ENCODE measurements at places on chromosomes 7 and 10.

- DNase-seq = no peak
Observed at GRCh38 chr10:30751678-30752331, 122.3 kb upstream of the LYZL2 start.

GRCh38 chr7:919114-919442, 35.4 kb downstream of the ADAP1 start:
- no peak for DNase-seq

- DNase-seq = no peak
Observed at GRCh38 chr7:84923348-84923747, 263.5 kb downstream of the SEMA3D start.

GRCh38 chr10:13106387-13107045, 6.6 kb downstream of the OPTN start:
- no peak for DNase-seq

DNA sequence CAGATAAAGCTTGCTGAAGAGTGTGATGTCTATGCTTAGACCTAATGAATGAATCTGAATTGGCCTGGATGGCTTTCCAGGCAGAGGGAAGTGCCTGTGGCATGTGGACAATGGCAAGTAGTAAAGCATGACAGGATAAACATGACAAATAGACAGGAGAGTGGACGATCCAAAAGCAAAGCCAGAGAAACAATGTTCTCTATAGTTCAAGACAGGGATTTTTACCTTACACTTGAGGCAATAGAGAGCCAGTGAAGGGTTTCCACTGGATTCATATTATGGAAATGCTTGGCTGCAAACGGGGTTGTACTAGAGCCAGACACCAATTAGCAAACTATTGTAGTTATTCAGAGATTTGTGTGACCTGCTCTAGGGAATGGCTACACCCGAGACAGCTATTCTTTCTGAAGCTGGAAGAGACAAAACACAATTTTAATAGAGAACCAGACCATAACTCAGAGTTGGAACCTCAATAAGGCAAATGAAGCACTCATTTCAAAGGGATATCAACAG, 2.3 kb downstream of the AGMO start:
- no peak for DNase-seq

- DNase-seq = peak; percentile 50
Observed at GRCh38 chr10:91891125-91892001, 17.9 kb downstream of the FGFBP3 start.

GRCh38 chr10:31607481-31607880, 288.5 kb downstream of the ZEB1 start:
- DNase-seq = no peak

DNA sequence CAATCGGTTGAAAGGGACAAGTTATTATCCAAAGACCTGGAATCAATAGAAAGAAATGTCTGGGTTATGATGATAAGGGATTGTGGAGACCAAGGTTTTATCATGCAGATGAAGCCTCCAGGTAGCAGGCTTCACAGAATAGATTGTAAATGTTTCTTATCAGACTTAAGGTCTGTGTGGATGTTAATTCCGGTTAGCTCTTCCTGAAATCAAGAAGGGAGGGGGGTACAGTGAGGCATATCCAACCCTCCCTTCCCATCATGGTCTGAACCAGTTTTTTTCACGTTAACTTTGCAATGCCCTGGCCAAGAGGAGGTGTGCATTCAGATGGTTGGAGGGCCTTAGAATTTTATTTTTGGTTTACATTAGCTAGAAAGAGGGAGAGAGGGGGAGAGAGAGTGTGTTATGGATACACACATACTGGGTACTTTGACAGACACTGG, 9.8 kb upstream of the LRRC61 start:
- no peak for DNase-seq

DNA sequence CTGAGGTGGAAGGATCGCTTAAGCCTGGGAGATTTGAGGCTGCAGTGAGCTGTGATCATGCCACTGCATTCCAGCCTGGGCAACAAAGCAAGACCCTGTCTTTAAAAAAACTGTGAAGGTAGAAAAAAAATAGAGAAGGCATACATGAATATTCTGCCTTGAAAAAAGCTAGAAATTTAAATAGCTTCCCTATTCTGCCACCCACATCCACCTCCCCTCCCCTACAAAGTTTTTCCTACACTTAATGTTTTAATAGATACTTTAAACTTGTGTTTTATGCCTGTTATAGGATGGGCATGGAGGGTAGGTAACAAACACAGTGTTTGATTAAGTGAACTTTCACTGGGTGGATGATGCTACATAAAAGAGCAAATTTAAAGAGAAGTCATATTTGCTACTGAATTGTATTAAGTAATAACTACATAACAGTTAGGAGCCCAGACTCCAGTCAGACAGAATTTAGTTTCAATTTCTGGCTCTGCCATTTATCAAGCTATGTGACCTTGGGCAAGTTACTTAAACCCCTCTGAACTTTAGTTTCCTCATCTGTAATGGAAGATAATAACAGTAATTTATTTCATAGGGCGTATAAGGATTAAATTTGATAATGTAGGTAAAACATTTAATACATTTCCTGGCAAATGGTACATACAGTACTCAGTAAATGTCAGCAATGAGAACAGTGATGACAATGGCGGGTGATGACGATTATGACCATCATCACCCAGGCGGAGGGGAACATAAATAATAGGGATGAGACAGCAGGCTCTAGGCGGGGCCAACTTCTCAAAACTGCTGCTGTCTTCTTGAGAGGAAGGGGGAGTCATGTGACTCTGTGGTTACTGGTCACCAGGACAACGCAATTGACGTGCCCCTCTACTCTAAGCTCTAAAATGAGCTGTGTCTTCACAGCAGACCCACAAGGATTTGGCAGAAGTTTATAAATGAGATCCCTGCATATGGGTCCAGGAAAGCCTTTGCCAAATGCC, 15.8 kb downstream of the DNMBP start:
- DNase-seq = peak; percentile 92

GRCh38 chr10:101580486-101581399, 7.3 kb downstream of the POLL start:
- no peak for DNase-seq

DNA sequence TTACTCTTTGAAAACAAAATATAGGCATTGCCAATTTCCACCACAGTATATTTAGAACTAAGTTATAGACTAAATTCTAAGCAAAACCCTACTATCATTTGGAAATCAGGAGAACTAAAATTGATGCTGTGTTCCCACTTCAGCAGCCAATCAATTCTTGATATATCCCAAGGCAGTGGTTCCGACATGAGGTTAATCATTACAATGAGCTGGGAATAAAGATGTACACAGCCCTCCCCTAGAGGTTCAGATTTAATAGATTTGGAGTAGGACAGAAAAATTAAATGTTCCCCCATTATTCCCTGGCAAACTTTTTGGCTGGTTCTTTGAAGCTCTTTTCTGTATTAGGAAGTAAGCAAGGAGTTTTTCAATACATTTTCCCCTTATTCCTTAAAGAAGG, 15.1 kb downstream of the ZNF800 start:
- no peak for DNase-seq

DNA sequence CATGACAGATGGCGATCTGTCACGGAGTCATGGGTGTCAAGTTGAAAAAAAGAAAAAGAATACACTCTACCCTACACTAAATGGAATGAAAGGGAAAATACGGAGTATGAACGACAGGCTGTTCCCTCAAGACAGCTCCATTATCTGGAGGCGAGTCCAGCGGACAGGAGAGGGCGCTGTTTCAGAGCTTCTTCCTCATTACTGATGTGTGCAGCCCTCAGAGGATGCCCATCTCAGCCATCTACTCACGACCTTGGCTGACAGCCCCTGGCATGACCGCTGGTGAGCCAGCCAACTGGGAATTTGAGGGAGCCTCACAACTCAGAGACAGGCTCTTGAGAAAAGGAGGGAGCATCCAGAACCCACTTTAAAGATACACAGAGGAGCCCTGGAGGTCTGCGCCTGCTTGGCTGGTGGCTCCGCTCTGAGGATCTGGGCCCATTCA, 49.6 kb upstream of the SMNDC1 start:
- DNase-seq = peak; percentile 74

GRCh38 chr10:12902851-12903358, 98.6 kb downstream of the CCDC3 start:
- DNase-seq = no peak

- peak; percentile 59 for DNase-seq
Observed at GRCh38 chr10:52463826-52464225, 149.7 kb downstream of the DKK1 start.

- no peak for DNase-seq
Observed at GRCh38 chr7:38142736-38143135, 35.3 kb upstream of the STARD3NL start.

DNA sequence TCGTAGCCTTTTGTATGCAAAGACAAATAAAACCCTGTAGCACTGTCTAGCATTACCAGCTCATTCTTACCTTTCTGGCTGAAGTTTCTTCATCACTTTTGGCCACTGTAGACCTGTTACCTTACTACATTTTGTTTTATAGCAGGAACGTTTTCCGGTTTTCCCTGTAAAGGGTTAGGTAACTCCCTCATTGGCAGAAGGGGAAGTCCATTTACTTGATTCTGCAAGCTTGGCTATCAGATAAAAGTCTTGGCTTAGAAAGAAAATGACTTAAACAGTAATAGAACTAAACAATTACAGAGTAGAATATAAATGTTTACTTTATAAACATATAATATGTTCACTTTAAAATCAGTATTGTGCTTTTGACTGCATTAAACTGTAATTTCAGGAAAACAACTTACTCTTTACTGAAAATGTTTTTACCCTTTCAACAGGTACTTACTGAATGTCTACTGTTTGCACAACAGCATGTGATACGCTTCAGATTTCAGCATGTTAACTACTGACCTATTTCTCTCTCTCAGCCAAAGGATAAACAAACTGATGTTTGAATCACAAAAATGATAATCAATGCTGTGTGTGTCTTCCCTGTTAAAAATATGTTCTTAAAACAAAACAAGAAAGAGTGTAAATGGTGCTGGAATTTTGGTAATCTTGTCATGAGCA, 67.1 kb downstream of the OTUD1 start:
- DNase-seq = no peak

GRCh38 chr10:75994357-75995040, 563.1 kb downstream of the LRMDA start:
- no peak for DNase-seq

DNA sequence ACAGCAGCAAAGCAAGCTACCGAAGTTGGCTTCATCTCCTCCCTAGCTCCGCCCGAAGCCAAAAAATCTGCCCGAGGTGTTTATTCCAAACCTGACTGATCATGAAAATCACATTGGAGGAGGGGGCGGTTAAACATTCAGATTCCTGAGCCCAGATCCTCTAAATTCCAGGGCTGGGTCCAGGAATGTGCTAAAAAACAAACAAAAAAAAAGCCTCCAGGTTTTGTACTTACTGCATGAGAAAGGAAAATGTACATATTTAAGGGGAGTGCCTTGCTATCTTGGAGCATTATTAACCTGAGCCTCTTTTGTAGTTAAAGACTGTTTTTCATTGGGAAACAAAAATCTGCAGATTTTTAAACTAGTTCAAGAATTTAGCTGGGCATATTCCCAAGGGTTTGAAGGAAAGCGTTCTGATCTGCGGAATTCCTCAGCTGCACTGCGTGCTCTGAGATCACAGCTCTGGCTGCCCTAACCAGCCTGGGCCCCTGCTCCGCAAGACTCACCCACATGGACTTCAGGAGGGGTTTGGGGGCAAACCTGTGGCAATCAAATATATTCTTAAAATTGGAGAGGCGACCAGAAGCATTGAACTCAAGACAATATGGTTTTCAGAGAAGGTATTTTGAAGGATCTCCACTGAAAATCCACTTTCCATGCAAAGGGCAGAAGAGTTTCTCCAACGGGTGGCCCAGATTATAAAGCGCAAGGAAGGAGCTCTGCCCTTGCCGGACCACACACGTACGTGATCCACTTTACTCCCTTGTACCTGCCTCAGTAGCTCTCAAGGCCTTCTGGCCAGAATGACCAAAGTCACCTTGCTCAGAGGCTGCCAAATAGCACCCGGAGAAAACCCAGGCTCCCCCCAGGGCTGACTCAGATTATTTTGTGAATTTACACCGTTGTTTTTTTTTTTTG, 10.0 kb upstream of the TNS3 start:
- no peak for DNase-seq

DNA sequence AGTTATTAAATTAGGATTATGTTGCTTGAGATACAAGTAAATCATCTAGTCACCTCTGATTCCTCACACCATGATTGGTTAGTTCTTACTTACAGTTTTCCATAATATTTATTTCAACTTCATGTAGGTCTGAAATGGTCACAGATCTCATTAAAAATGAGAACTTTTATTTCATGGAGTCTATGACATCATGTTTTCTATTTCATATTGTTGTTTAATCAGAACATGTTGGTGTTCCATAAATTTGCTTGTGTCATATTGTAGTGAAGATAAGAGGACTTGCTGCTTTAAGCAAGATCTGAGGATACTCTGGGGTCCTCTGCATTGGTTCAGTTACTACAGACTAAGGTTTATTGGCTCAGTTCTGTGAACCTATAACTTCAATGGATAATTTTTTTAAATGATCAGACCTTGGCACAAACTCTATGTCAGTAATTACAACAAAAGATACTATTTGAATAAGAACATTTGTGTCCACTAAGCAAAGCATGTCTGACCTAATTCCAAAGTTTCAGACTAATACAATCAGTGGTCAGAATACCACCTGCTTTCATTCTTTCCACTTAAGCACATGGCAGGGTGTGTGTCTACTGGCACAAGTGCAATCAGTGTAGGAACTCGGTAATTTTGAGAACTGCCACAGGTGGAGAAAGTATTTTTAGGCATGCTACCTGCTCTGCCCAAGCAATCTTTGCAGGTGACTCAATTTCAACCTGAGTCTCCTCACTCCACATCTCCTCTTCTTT, 68.5 kb downstream of the CCDC71L start:
- no peak for DNase-seq

DNA sequence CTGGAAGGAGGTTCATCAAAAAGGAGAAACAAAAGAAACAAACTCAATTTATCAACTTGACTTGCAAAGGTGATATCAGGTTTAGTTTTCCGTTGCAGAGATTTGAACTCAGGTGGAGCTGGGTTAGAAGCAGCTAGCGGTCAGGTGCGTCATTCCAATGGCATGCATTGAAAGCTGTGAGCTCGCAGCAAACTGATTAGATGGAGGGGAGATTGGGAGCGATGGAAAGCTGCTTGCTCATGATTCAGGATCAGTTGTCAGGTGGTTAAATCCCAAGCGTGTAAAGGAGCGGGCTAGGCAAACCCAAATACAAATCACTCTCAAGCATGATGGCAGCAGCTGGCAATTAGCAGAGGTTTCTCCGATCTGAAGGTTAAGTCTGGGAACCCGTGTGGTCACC, 49.3 kb upstream of the AFAP1L2 start:
- no peak for DNase-seq

Data from inflammatory macrophage treated with lipopolysaccharide for 4 hours (primary cell).